ENCODE measurements at places on chromosomes 16 and 17. TPM values are rescaled to one million over a fixed set of nuclear protein-coding genes. Genes with fewer than 3 reads are reported as not detected.

DNA sequence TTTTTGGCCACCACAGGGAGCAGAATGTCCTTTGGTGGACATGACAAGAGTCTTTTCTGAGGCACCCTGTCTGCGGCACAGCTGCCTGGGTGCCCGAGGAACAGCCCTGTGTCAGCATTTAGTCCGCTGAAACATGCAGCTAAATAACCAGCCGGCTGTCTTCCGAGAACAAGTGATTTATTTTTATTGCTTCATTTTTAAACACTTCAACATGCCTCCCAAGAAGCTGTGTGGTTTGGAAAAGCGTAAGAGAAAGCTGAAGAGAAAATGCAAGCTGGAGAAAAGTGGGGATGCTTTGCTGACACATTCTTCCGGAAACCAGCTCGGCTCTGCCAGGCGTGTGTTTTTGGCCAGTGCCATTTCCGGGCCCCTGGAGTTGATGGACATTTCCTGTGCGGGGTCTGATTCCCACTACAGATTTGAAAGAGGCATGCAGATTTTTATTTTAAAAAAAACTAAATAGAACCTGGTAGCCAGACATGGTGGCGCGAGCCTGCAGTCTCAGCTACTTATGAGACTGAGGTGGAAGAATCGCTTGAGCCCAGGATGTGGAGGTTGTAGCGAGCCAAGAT, 94.7 kb downstream of the SEC14L1 start:
- no peak for DNase-seq

DNA sequence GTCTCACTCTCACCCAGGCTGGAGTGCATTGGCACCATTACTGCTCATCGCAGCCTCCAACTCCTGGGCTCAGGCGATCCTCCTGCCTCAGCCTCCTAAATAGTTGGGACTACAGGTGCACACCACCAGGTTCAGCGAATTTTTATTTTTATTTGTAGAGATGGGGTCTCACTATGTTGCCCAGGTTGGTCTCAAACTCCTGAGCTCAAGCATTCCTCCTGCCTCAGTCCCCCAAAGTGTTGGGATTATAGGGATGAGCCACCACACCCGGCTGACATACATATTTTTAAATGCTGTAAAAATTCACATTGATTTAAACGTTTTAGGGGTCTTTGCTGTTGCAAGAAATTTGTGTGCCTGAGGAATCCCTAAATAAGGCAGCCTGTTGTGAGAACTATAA, 24.8 kb upstream of the SEC14L1 start:
- DNase-seq = no peak

DNA sequence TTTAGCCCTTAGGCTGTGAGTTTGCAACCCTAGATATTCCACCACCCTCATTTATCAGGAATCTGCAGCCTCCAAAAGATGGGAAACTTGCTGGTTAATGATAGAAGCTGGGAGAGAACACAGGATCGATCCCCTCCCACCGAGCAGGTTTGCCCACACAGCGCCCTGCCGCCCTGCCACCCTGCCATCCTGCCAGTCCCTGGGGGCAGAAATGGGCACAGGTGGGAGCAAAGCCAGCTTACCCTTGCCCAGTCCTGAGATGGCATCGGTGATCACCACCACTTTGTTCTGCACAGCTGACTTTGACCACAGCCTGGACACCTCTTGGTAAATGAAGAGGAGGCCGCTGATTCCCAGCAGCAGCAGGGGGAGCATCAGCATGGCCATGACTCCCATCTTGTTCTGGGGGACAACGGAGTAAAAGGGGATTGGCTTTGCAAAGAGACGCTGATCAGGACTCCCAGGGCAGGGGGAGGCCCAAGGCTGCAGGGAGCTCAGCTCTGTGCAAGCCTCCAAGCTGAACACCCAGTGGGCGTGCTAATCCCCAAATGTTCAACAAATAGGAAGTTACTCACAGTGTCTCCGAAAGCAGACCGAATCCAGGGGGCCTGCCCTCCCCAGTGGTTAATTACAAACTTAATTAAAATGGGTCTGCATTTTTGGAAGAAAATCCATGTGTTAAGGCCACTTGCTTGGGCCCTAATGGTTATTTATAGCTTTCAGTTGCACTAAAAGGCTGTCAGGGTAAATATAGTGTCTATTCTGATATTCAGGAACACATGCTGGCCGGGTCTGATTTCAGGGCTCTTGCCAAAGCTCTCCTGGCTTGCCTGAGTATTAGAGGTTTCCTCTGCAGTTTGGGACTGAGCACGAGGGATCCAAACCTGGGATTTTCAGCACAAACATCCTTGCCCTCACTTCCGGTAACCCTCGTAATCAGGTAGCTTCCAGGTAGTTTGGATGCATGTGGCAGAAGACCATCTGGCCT, at the start of gene DHRS7C:
DHRS7C (minus strand) TSS at position 704 of the 988 bp plus-strand sequence; CDS start at position 396, 308 bp downstream.
- DNase-seq = no peak

DNA sequence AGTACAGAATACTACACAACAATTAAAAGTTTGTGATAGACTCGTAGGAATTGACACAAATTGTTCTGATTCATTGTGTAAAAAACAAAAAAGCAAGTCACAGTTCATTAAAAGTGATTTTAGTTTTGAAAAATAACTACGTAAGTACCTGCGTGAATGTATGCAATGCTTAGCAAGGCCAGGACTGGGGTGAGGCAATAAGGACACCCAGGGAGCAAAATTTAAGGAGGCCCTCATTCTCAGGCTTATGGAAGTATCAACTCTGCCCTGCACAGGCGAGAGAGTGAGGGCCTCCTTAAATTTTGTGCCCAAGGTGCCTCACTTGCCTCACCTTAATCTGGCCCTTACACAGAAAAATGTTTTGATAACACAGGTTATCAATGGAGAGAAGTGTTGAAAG, 31.4 kb downstream of the NOG start:
- DNase-seq = no peak

Gene SNAI3
- total RNA-seq = 7.7 TPM

Gene NACA2
- total RNA-seq = not detected

DNA sequence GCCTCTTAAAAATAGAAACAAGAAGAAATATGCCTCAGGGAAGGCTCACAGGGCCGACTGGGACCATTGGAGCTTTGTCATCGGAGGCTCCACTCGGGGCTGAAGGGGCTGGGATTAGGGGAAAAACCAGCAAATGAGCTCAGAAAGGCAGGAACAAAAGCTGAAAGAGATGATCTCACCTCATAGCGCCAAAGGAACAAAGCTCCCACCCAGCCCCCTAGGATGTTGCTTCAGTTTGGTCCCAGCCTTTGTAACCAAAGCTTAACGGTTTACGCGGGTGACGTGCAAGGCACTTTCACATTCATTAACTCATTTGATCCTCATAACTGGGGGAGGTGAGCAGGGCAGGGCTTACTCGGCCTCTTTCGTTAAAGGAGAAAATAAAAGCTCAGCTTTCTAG, 168.5 kb upstream of the DYNLRB2 start:
- DNase-seq = no peak

DNA sequence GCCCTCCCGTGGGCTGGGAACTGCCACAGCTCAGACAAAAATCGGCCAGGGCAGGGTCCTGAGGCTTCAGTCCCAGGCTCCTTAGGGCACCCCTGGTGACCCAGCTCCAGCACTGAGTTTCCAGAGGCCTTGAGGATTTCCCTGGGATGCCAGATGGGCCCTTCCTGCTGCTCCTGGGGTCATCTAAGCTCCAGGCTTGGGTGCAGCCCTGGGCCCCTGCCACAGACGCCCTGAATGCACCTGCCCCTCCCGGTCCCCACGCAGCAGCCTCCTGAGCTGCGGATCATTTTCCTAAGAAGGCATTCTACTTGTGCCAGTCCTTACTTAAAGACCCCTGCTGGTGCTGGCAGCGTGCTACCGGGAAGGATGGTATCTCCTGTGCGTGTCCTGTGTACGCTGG, 6.0 kb upstream of the RNPS1 start:
- no peak for DNase-seq

GRCh38 chr16:10972108-10972818, 27.9 kb downstream of the CLEC16A start:
- DNase-seq = no peak

- DNase-seq = no peak
These were observed 263.3 kb upstream of the CDH5 start for GRCh38 chr16:66103211-66103610.

GRCh38 chr17:31596382-31597323, 205.2 kb downstream of the RAB11FIP4 start:
- DNase-seq = no peak

- no peak for DNase-seq
These were observed 363.4 kb downstream of the C16orf95 start for GRCh38 chr16:86953631-86954391.

- DNase-seq = no peak
These were observed 93.5 kb downstream of the WWOX start for GRCh38 chr16:78192734-78193488.

GRCh38 chr16:1056196-1056595, 16.4 kb upstream of the SSTR5 start:
- DNase-seq = no peak

GRCh38 chr17:8226536-8227237, 16.3 kb upstream of the AURKB start:
- no peak for DNase-seq

DNA sequence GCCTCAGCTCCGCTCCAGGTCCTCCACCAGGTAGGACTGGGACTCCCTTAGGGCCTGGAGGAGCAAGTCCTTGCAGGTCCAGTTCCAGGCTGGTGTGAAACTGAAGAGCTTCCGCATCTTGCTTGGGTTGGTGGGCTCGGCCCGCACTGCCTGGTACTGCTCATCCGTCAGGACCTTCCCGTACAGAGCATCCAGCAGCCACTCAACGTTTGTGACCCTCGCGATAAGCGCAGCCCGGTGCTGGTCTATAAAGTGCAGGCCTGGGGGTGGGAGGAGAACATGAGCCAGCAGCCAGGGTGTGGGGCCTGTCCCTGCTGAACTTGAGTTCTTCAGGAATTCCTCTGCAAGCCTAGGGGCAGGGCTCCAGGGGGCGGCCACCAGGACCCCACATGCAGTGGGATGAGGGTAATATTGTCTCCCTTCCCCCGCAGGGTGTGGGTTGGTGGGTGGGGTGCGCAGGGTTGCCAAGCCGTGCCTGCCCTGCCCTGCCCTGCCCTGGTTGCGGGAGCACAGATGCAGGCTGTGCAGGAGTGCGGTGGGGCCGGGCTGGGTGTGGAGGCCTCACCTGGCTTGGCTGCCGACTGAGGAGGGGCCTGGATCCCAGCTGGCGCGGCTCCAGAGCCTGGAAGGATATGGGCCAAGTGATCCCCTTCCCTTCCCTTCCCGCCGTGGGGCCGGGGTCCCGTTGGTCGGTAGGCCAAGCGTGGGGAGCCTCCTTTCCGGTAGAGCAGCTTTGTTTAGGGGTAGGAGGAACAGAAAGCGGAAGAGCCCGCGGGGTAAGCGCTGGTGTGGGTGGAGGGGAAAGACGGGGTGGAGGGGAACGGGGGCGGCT, 762 bp downstream of the PYCARD start:
- no peak for DNase-seq

- DNase-seq = no peak
These were observed 21.4 kb downstream of the TRIM16 start for GRCh38 chr17:15662681-15663080.

DNA sequence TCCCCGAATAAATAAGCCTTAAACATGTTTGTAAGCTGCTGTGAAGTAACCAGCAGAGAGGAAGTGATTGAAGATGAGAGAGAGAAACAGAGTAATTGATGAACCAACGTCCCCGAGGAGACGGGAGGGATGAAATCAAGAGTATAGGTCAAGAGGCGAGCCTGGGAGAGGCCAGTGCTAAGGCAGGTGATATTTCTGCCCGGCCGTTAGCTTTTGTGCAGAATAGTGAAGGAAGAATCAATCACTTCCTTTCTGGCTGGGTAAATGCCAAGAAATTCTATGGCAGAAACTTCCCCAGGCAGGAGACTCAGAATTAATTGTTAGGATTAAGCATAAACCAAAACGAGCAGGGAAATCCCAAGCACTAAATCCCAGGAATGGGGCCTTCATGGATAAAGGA, 273.8 kb downstream of the CDH13 start:
- no peak for DNase-seq

GRCh38 chr16:75644240-75645012, 3.0 kb downstream of the KARS1 start:
- DNase-seq = no peak
